Activated CD8-positive, alpha-beta memory T cell treated with anti-CD3 and anti-CD28 coated beads, Interleukin-2, amount 50 U/mL, for 48 hours (primary cell): ENCODE measurements at places on chromosomes 4 and X.

- DNase-seq: no peak
Measured at GRCh38 chr4:85895755-85896154, 420.8 kb downstream of the ARHGAP24 start.

GRCh38 chrX:41923978-41924683 is 777 bp upstream of the CASK start:
- DNase-seq: no peak

DNA sequence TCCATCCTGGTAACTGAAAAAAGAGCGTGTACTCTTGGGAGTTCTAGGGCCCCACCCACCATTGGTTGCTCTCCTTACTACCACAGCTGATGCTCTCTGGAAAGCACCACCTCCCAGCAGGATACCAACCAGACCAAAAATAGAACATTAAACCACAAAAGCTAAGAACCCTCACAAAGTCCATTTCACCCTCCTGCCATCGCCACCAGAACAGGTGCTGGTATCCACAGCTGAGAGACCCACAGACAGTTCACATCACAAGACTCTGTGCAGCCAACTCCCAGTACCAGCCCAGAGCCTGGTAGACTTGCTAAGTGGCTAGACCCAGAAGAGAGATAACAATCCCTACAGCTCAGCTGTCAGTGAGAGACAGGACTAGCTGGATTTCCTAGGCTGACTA is 240.6 kb downstream of the PABPC4L start:
- no peak for DNase-seq

- no peak for DNase-seq
Measured at GRCh38 chrX:70423936-70424675, 992 bp downstream of the GDPD2 start.

- no peak for DNase-seq
Measured at GRCh38 chr4:76744241-76744921, 153.6 kb downstream of the SOWAHB start.

DNA sequence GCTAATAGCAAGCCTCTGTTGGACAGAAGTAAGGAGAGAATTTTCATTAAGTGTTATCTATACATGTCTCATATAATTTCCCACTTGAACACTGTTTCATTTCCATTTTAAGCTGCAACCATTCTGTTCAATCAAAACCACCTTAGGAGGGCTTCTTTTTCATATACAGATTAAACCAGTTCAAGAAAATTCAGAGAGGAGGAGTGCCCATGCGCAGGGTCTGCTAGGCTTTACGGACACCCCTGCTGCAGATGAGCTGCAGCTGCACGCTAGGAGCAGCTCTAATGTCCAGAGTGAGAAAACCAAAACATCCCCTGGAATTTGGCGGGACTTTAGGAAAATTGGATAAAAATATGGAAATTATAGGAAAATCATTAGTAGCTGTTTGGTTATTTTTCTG is 541.0 kb downstream of the SPRY1 start:
- DNase-seq: no peak

- no peak for DNase-seq
Measured at GRCh38 chr4:15920723-15921591, 17.6 kb downstream of the FGFBP1 start.

DNA sequence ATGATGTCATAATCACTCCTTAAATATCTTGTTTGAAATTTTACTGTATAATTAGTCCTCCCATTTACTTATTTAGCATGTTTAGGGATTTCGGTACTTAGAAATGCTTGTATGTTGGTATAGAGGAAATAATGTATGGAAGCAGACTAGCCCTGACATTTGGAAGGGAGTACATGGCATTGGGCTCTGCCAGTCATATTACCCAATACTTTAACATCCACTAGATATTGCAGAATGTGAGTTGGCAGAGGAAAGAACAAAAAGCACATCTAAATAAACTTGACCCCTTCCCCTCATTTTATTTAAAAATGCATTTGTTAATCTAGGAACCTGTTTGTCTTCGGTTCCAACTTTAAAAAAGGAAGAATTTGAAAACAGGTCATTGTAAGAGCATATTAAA is 77.8 kb downstream of the RS1 start:
- DNase-seq: no peak

GRCh38 chr4:185142564-185142911 is 528 bp upstream of the SLC25A4 start:
- DNase-seq: no peak

GRCh38 chrX:43552156-43552555 is 103.9 kb upstream of the MAOA start:
- DNase-seq: no peak

- DNase-seq: no peak
Measured at GRCh38 chrX:56757327-56757726, 28.3 kb downstream of the NBDY start.

- no peak for DNase-seq
Measured at GRCh38 chrX:96176921-96177320, 507.7 kb upstream of the DIAPH2 start.

DNA sequence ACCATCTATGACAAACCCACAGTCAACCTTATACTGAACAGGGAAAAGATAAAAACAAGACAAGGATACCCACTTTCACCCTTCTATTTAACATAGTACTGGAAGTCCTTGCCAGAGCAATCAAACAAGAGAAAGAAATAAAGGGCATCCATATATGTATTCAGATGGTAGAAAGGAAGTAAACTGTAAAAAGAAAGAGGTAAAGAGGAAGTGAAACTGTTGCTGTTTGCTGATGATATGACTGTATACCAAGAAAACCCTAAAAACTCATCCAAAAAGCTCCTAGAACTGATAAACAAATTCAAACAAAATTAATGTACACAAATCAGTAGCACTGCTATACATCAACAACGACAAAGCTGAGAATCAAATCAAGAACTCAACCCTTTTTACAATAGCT is 538.7 kb upstream of the PABPC4L start:
- DNase-seq: no peak

DNA sequence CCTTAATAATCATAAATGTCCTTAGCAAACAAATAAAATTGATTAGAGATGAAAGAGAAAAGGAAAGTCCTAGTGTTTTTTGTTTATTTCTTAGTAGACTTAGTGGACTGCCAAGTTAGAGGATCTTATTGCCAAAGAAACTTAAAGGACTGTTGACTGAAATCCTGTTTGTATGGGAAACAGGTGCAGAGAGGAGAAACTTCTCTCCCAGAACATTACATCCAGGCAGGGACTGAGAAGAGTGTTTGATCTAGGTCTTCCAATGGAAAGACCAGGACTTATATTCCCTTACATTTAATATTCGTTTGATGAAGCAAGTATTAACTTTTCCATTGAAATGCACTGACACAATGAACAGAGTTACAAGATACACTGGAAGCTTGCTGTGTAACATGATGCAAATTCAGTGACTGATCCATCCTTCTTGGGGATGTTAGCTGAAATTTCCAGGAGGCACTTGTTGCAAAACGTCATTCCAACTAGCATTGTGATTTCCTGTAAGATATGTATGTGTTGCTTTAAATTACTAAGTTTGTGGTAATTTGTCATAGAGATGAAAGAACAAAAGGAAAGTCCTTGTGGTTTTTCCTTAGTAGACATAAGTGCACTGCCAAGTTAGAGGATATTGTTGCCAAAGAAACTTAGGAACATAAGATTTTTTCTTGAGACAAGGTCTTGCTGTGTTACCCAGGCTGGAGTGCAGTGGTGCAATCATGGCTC is 505.6 kb downstream of the STIM2 start:
- no peak for DNase-seq

DNA sequence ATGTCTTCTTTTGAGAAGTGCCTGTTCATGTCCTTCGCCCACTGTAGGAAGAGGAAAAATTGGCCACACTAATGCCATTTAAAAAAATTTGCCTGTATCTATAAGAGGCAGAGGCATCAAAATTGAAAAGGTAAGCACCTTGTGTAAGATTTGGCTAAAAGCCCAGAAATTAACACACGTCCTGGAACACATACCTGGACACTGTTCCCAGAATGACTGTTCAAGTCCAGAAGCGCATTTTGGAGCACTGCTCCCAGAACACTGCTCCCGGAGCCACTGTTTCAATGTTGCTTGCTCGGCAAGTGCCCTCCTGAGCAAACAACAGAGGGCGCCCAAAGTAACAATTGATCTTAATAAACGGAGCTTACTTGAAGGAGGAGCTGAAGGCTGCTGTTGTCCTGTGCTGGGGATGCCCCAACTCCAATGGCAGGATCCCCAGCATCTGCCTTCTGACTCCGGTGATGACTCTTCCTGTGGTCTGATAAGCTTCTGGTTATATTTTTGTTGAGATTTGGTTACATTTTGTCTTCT is 1958.6 kb downstream of the C4orf33 start:
- DNase-seq: no peak

GRCh38 chr4:75623026-75623425 is 7.3 kb downstream of the CDKL2 start:
- DNase-seq: no peak

- DNase-seq: peak; percentile 1
Measured at GRCh38 chr4:5785806-5786680, 75.0 kb downstream of the EVC start.

- no peak for DNase-seq
Measured at GRCh38 chr4:101200561-101200960, 146.8 kb downstream of the PPP3CA start.

- DNase-seq: no peak
Measured at GRCh38 chrX:25873196-25873595, 264.9 kb upstream of the MAGEB18 start.

DNA sequence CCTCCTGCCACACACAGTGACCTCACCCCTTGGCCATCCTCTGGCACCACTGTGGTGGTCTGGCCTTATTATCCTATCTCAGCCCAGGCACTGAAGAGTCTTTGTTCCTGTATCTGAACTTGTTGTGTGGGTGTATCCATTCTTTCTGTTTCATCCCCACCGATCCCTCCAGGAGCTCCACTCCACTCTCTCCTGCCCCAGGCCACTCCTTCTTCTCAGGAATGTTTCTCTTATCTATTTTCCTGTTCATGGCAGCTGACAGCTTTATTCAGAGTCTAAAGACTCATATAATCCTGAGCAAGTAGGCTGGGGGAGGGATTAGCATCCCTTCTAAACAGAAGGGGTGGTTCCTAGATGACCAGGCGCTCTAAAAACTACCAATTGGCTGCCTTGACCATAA is 150.0 kb downstream of the ANAPC10 start:
- DNase-seq: no peak

DNA sequence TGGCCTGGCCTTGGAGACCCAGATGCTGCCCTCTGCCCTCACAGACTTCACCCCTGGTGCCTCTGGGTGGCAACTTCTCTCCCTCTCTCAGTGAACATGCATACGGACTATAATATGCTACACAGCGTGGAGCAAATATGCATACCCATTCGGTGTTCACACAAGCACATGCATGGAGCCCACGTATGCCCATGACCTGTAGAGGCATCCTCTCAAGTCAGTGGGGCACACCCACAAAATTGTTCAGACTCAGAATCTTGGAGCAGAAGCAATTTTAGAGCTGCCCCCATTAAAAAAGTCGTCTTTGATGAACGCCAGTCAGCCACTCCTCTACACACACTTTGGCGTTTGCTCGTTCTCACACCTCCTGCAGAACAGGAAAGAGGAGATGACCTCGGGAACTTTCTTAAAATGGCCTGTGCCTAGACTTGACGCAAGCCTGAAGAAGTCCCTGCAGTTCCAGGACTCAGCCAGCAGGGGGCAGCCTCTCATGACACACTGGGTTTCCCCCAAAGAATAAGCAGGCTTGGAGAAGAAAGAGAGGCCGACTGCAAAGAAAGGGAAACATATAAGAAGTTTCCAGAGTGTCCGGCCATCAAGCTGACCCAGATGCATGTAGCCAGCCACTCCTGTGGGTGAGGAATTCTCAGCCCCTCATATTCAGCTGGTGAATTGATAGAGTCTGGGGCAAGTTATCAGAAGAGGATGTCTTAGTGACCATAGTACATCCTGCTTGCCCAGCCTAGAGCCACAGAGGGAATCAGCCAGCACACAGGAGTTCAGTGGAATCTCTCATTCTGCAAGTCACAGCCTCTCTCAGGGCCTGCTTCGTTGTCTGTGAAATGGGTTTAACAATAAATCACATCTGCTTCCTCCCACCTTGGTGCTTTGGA is 17.3 kb downstream of the APLN start:
- DNase-seq: peak; percentile 86

GRCh38 chr4:102620697-102621497 is 119.7 kb downstream of the NFKB1 start:
- no peak for DNase-seq
